ENCODE measurements at places on chromosomes 3 and 15.

- no peak for DNase-seq
These were observed 6.4 kb downstream of the SUCNR1 start for GRCh38 chr3:151879679-151880415.

DNA sequence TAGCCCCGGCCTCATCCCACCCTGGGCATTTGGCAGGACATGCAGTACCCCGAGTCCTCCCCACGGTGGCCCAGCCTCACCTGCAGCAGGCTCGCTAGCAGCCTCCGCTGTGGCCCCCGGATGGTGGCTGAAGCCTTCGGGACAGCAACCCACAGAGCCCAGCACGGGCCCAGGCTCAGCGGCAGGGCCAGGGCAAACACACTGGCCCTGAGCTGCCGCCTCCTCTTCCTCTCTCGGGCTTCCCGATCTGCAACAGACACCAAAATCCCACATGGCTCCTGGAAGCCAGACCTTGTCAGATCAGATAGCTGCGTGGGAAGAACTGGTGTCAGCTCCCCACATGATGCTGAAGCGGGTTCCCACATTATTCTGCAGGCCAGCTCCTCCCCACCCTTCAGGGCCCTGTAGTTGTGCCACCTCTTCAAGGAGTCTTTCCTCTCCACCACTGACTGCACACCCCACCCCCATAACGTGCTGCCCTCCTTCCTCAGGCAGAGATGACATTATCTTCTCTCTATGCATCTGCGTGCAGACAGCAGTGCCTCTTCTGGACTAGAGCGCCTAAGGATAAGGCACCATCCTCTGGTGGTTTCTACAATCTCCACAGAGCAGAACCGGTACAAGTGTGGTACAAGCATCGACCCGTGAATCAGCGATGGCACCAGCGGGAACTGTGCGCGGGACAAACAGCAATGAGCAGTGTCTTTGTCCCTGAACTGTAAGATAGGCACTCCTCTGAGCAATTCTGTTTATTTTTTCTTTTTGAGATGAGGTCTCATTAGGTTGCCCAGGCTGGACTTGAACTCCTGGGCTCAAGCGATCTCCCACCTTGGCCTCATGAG is 9.5 kb downstream of the TMEM44 start:
- DNase-seq, result no peak

GRCh38 chr15:74866090-74866489 is 7.1 kb downstream of the SCAMP2 start:
- no peak for DNase-seq

GRCh38 chr3:139226731-139227130 is 117.1 kb upstream of the MRPS22 start:
- no peak for DNase-seq

GRCh38 chr15:96052572-96053030 is 277.9 kb upstream of the NR2F2 start:
- no peak for DNase-seq

DNA sequence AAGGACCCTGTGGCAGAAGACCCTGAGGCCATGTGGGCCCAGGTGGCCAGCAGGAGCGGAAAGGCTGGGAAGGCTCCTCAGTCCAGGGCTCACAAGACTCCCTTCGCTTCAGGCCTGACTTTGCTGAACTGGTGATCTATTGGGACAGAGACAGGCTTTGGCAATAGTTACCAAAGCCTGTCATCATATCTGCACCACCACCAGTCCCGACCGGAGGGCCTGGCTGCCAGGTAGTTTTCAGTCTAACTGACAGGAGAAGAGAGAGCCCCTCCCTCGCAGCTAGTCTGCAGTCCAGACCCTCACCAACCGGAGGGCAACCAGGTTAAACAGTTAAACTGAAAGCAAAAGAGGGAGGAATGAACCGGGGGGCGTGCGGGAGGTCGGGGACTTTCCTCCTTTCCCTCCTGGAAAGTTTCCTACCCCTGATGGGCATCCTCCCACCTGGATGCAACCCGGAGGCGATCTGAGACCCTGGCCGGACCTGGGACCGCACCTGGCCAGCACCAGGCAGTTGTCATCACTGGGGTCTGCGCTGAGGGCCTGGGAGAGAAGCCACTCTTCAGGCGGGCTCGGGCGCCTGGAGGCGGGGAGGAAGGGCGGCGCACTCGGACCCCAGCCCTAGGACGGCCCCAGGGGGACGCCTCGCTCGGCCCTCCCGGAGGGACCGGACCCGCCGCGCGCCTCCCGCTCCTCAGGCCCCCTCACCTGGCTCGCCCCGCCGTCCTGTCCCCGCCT is 435 bp downstream of the RAB27A start:
- peak; percentile 73 for DNase-seq

DNA sequence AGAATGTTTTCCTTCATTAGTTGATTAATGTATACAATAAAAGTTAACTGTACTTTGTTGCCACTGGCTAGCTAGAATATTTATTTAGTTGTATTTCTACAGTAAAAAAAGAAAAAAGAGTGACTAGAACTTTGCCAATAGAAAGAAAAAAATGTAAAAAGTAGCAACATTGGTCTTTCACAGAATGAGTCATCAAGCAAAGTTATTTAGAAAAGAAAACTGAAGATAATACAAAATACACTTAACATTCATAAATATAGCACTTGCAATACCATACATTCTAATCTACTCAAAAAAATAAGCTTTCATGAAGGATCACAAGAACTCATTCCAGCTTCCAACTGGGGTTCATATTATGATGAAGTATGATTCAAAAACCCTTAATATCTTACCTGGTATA is 83.4 kb downstream of the AQR start:
- DNase-seq, result no peak

DNA sequence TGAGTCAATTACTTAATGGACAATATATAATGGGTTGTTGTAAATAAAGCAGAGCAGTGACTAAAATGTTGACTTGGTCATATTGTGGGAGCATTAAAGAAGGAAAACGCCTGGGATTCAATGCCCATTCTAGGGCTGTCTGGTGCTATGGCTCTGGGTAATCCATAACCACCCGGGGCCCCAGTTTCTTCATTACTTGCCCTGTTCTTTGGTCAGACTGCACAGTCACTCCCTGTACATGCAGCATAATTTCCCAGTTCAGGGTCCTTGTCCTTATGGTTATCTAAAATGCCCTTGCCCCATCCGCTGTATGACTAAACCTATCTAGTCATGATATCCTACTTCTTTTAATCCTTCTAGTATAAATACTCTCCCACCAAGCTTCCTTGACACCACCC is 27.5 kb upstream of the DENND4A start:
- DNase-seq, result no peak

DNA sequence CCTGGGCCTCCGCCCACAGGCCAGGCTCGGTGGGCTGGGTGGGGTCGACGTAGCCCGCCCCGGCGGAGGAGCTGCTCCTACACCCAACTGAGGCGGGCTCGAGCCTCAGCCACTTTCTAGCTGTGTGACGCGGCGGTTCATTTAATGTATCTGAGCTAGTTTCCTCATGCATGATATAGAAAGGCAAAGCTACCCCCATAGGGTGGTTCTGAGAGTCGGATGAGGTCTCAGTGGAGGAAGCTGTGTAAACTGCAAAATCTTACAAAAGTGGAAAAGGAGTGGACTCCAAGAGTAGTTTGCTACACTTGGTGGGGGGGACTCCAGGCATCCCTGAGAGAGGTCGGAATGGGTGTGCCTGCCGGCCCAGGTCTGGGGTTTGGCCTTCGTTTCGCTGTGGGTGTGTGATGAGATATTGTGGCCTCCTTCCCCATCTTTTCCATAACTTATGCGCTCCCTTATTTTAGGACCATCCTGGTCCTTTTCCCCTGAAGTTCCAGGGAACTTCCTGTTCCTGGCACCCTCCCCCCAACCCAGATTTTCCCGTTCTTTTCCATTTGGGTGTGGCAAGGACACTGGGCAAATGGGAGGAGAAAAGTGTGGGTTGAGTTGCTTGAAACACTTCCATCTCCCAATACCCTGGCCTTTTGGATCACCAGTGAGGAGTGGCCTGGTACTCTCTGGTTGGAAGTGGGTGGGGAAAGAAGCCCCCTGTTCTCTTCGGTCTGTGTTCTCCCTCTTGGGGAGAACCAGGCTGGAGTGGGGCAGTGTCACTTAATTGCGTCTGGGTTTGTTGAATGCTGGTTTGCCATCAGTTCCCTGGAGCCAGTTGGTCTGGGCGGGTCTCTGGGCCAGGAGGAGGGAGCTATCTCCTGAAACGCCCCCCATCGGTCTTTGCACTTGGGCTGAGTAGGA is 1.1 kb downstream of the PDIA5 start:
- peak; percentile 53 for DNase-seq

DNA sequence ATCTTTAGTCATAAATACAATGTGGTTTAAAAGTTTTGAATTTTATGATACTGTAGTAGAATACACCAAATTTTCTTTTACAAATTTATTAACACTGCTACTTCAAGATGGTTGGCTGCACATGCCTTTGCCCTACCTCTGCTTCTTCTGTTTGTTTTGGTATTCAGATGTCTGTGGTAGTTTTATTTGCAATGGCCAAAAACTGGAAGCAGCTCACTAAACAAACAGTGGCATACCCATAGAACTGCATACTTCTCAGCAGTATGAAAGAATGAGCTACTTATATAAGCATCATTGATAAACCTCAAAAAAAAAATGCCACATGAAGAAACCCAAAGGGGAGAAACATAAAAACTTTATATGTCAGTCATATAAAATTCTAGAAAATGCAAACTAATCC is 19.5 kb downstream of the ARIH2 start:
- no peak for DNase-seq

- DNase-seq, result no peak
These were observed 12.7 kb downstream of the LYSMD4 start for GRCh38 chr15:99720533-99720932.
